ENCODE measurements at places on chromosomes 1 and 21.

DNA sequence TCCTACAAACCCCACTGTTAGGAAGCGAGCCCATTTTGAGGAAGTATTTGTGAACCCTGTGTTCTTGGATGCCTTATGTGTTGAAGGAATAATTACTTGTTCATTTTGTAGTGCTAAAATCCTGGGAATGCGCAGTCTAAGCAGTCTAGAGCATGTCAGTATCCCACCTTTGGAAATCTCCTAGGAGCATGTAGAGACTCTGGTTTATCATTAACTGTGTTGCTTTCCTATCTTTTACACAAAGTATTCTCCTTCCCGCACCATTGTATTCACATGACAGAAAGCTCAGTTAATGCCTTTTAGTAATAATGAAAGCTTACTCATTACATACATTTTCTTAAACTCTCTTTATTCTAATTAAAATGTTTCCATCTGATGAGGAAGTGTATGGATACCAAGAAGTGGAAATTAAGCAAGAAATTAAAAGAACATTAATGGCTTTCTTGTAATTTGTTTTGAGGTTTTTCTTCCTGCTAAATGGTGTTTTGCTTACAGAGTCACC is 99.4 kb downstream of the CAMTA1 start:
- DNase-seq: no peak

DNA sequence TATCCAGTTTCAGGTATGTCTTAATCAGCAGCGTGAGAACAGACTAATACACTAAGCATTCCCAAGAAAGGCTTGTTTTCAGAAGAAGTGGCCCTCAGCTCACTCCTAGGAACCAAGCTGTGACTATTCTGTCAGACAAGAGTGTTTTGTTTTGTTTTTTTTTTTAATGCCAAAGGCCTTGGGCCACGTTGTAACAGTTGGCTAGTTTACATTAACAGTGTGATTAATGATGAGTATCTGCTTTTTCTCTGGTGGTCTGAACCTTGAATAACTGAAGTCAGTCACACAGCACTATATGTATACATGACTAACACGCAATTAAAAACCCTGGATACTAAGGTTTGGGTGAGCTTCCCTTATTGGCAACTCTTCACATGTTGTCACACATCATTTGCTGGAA is 21.9 kb downstream of the DPYD start:
- no peak for DNase-seq

GRCh38 chr1:218377143-218377660 is 32.1 kb downstream of the TGFB2 start:
- DNase-seq: peak; percentile 11

DNA sequence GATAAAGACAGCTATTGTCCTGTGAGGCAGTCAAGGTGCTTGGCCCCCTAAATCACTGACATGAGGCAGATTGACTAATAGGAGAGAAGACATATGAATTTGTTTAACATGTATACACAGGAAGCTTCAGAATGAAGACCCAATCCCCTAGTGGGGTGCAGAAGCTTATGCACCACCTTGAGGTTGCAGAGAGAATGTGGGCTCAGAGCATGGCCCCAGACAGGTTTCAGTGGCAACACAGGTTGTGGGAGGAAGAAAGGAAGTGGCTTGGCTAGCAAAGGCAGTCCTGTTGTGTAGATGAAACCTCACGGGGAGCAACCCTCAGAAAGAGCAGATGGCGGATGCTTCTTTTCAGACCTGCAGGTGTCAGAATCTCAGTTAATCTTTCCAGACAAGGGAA is 37.0 kb upstream of the PARP1 start:
- DNase-seq: peak; percentile 30

- no peak for DNase-seq
Measured at GRCh38 chr21:34336245-34336644, 27.6 kb upstream of the KCNE2 start.

DNA sequence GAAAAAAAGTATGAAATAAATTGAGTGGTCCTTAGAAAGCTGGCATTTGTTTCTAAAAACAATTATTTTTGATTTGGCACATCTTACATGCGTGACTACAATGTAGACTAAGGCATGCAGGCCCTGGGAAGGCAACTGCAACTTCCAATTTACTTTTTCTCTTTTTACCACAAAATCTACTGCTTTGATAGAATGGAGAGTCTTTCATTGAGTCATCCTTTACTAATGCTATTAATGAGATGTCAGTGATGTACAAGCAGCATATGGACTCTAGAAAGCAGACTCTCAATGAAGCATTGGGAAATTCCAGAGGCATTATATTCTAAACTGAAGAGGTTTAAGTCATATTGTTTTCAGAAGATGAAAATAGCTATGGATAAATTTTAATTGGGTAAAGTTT is 29.6 kb upstream of the PRRX1 start:
- DNase-seq: no peak

GRCh38 chr21:24714646-24715200 is 892.6 kb downstream of the MRPL39 start:
- no peak for DNase-seq

- peak; percentile 33 for DNase-seq
Measured at GRCh38 chr1:91555821-91556531, 55.3 kb downstream of the CDC7 start.

Measured in activated T-cell treated with anti-CD3 and anti-CD28 coated beads for 1 hour (primary cell).